ENCODE measurements at places on chromosomes 16 and 17.

- no peak for DNase-seq
Measured at GRCh38 chr16:74898659-74899058, 86.3 kb downstream of the WDR59 start.

DNA sequence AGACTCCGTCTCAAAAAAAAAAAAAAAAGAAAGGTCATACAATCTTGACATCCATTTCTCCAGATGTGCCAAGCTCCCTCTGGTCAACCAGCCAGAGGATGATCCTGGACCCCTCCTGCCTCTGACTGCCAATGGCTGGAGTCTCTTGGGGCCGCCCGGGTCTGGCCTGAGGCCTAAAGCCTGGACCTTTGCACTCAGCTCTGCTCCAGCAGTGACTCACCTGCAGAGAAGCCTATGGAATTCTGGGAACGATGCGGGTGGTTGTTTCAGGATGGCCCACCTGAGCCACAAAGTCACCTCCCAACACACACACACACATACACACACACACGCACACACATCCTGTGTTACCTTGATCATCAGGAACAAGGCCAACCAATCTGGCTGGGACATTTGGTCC, 64.0 kb upstream of the DNAH17 start:
- DNase-seq: no peak

GRCh38 chr17:5943982-5944381, 126.2 kb upstream of the WSCD1 start:
- DNase-seq: no peak

GRCh38 chr17:19017401-19017800, 12.8 kb upstream of the FAM83G start:
- DNase-seq: no peak

DNA sequence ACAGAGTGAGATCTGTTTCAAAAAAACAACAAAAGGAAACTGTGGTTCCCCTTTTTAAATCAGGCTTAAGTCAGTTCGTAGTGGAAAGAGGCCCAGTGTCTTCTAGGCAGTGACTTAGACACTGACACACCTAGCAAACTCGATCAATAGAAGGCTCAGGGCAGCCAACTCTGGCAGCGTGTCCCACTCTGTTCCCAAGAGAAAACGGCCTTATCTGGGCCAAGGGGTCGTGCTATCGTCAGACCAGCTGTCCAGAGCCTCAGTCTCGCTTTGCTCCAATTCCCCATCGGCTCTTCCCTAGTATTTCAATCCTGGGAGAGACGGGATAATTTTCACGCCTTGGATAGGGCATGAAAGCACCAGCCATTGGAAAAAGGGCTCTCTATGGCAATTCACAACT, 72.9 kb downstream of the SLC5A11 start:
- no peak for DNase-seq

GRCh38 chr16:89581045-89581695, 5.6 kb downstream of the CPNE7 start:
- DNase-seq: no peak

GRCh38 chr17:36212966-36213365, 2.1 kb downstream of the CCL4L2 start:
- DNase-seq: no peak

All from stimulated activated CD4-positive, alpha-beta T cell treated with anti-CD3 and anti-CD28 coated beads, TNF-alpha, amount 100 ng/mL, for 24 hours (primary cell).